Activated CD4-positive, alpha-beta memory T cell treated with anti-CD3 and anti-CD28 coated beads, Interleukin-2, amount 10 ng/mL, durations not matched to agents 7 days and 5 days (primary cell): ENCODE measurements at places on chromosomes 12 and 14. TPM values are rescaled to one million over a fixed set of nuclear protein-coding genes. Genes with fewer than 3 reads are reported as not detected.

The SRRM4 gene
- not detected for total RNA-seq

The KCNH3 gene
- total RNA-seq = 0.90 TPM

The KRT86 gene
- 0.23 TPM for total RNA-seq

- no peak for DNase-seq
Observed at GRCh38 chr12:95248604-95249360, 31.2 kb downstream of the VEZT start.

DNA sequence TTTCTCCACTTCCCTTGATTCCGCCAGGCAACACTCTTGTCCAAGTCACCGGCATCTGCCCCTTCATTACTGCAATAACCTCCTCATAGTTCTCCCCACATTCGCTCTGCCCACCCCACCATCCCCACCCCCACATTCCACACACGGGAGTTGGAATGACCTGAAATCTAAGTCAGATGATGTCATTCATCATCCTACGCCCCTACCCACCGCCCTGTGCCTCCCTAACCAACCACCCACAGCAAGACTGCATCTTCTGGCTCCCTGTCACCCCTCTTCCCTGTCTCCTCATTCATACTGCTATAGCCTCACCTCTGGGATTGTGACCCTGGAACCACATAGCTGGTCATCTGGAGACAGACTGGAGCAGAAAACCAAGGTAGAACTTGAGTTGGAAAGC, 7.9 kb upstream of the PWP1 start:
- no peak for DNase-seq

DNA sequence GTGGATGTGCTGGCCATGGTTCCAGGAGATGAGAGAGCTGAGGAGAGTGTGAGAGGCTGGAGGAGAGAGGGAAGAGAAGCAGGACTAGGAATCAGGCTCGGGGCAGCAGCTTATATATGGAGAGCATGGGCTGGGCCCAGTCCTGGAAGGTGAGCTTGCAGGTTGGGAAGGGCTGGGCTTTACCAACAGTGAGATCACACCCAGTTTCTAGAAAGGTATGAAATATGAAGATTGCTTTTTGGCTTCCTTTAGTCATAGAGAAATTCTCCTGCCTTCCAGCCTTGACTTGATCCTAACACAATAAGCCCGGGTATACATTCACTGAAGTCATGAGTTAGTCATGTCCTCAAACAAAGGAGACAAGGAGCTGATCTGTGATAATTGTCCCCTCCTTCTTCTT, at the start of gene KRT6A:
Gene KRT6A (minus strand): TSS at position 86 of the 400 bp plus-strand sequence. CDS start 69 bp downstream, at position 17.
- no peak for DNase-seq

GRCh38 chr14:49999826-50000379, 107.0 kb downstream of the ARF6 start:
- no peak for DNase-seq

- no peak for DNase-seq
Observed at GRCh38 chr14:46432516-46432915, 219.1 kb downstream of the RPL10L start.

The FNTB gene
- total RNA-seq = 16.1 TPM

DNA sequence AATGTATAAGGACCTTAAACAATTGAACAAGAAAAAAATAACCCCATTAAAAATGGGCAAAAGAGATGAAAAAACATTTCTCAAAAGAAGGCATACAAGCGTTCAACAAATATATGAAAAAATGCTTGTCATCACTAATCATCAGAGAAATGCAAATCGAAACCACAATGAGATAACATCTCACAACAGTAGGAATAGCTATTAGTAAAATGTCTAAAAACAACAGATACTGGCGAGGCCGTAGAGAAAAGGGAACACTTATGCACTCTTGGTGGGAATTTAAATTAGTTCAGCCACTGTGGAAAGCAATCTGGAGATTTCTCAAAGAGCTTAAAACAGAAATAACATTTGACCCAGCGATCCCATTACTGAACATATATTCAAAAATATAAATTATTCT, 769.8 kb upstream of the MGAT4C start:
- no peak for DNase-seq

DNA sequence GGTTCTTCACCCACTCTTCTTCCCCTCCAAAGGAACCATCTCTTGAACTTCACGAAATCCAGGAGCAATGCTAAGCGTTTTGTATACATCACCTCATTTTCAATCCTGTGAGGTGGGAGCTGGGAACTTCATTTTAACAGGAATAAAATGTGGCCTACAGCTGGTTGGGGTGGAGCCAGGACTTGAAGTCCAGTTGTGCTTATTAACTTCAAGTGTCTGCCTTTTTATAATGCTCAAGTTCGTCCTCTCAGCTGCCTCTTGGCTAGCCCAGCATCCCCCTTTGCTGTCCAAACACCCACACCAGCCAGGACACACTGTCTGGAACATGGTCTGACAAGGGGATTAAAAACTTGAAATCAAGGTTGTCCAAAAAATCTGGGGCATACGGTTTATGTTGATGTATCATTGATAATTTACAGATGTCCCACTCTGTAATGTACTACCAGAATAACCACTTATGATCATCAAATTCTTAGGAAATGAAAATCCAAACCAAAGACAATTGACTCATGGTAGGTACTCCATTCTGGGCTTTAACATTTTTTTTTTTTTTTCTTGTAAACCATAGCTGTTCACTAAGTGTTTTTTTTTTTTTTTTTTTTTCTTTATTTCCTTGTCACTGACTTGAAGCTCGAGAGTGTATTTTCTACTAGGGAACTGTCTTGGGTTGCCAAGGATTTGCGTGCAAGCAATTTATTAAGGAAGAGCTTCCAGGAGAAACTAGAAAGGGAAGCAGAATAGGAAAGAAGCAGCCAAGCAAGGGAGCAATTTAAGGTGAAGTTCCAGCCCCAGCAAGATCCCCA, 252.3 kb downstream of the EFCAB11 start:
- DNase-seq = no peak

The SLC25A47 gene
- total RNA-seq = not detected

- peak; percentile 71 for DNase-seq
Observed at GRCh38 chr12:115916910-115917668, 360.4 kb downstream of the MED13L start.

- DNase-seq = no peak
Observed at GRCh38 chr12:13435235-13435933, 238.9 kb downstream of the EMP1 start.

- no peak for DNase-seq
Observed at GRCh38 chr14:101730626-101731186, 30.8 kb upstream of the PPP2R5C start.

- DNase-seq = no peak
Observed at GRCh38 chr14:103496776-103497175, 25.9 kb downstream of the CKB start.

GRCh38 chr12:78611504-78611903, 253.1 kb upstream of the SYT1 start:
- DNase-seq = no peak

DNA sequence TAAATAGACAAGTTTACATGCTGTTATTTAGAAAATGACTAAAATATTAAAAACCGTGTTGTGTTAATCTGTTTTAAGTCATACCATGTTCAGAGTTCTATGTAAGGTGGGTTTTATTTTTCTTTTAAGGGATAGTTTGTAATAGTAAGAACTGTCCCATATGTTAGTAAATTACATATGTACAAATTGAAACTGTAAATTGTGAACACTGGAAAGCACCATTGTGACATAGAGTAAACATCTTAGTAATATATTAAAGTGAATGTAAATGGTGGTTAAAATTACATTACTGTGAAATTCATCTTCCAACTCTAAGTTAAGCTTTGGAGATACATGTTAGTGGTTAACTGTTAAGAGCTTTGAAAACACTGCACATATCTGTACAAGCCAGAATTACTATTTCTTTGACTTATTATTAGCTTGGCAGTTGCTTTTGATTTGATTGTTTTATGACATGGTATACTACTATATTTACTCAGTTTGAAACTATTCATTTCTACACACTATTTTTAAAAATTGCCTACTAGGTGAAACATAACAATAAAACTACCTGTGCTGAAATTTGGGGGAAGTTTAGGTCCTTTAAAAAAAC, 27.4 kb upstream of the DIP2B start:
- no peak for DNase-seq

DNA sequence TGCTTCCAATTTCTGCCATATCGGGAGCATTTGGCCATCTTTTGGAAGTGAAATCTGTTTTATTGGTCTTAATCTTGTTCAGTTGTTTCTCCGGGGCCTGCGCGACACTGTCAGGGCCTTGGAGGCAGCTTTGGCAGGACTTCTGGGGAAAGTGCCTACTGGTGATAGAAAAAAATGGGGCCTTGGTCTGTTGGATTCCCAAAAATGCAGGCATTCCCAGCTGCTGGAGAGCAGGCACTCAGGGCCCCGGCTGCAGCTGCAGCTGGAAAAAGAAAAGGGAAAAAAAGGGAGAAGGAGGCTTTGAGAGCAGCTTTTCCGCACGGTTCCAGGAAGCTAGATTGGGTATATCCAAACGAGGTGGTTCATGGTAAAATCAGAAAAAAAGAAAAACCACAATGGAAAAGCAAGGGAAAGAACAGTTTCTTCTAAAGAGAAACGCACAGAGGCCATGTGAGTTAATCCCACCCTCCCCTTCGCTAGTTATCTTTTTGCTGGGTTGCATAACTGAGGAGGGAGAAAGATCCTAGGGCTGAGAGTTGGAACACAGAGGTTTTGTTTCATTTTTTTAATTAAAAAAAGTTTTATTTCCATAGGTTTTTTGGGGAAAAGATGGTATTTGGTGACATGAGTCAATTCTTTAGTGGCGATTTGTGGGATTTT, 134.7 kb upstream of the RFLNA start:
- no peak for DNase-seq

The DAO gene
- total RNA-seq = not detected

- DNase-seq = no peak
Observed at GRCh38 chr14:99752486-99753121, 40.6 kb upstream of the EML1 start.

DNA sequence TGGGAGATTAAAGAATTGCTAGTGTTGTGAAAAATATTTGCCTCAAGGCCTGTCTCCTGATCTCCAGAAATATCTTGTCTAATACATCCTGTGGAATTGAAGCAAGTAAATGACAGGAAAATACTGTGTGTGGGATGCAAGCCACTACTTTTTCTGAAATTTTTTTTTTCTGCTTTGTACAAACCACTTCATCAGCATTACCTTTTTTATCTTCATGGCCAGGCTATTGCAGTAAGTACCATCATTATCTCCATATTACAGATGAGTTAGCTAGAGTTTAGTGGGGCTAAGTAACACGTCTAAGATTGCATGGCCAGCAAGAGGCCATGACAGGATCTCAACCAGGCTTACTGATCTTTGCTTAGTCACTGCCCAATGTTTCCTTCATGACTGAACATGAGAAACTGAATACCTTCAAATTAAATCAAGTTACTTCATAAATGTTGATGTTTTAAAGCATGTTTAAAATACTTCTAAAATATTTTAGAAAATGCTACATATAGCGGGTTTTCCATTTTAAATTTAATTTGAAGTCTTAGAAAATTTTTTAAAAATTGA, 273.7 kb downstream of the SLC6A15 start:
- DNase-seq = no peak

- DNase-seq = no peak
Observed at GRCh38 chr14:75548544-75548943, 26.3 kb downstream of the BATF start.

DNA sequence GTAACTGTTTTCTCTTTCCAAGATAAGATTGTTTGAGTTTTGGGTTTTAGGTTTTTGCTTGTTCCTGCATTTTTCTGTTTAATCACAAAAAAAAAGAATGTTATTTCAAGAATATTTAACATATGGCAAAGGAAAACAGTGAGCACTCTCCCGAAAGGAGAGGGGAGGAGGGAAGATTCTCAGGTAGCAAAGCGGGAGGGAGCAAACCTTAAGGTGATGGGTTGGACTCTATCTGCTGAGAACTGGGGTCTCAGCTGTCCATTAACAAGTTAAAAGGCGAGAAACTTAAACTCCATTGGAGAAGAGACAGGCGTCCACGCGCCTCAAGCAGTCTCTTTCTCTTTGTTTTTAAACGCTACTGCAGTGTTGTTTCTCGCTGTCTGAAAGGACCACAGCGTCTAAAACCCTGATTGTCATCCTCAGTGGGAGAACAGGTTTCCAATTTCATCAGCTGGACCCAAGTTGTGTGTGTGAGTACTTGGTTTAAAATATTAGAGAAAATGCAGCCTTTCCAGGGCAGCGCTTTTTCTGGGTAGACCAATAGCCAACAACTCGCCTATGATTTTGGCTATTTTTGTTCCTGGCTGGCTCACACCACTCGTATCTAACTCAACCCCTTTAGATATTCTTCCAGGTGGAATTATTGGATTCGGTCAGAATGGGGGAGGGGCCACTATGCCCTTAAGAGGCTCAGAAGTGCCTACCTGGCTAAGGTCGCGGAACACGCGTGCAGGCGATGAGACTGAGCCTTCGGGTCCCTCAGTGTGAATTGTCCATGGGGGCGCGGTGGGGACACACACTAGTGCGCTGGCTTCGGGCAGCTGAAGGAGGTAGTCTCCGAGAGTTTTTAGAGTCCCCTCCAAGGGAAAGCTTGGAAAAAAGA, 8.2 kb downstream of the SIX1 start:
- DNase-seq = no peak

The IFNG-AS1 gene
- 0.40 TPM for total RNA-seq

DNA sequence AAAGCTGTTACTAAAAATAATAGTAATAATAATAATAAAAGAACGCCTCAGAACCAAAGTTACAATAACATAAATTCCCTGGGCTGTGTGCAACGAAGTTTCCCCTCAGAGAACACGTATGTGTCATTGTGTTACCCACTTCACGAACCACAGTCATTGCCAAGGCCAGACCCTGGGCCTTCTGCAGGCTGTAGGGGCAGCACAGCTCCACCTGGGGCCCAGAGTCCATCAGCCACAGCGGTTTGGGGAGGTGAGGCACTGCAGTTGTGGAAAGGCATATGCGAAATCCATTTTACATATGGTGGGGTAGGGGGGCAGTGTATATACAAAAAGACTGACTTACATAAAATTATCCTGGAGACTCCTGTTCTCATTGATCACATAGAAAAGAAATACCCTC, 56.1 kb downstream of the ESR2 start:
- DNase-seq = no peak

The ACYP1 gene
- total RNA-seq = 52.7 TPM

DNA sequence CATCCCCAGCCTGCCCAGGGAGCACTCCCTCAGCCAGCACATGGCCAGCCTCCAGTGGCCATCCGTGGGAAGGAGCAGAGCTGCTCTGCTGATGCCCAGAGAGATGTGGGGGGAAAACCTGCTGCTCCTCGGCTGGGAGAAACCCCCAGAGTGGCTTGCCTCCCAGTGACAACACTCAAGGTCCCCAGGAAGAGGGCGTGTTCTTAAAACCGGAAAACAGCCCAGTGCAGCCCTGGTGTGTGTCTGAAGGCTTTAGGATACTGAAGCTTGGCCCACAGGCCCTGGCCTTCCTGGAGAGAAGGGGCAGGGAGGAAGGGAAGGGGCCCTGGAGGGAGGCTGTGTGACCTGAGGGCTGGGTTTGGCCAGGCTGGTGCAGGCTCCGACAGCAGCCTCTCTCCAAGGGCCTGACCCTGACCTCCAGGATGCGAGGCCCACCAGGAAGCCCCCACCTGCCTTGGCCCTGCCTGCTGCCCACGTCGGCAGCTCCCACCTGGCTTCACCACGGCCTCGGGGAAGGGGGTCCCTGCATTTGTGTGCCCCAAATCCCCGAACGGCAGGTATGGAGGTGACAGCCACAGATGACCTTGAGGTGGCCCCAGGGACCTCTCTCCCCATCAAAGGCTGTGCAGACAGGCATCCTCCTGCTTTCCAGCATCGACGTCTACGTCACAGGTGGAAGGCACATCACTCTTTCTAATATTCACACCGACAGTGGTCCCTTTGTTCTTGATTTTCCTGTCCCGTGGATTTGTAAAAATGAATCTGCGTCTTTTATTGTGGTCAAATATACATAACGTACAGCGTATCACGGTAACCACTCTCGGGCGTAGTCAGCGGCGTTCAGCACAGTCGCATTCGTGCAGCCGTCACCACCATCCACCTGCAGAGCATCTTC, 190.0 kb upstream of the C14orf180 start:
- peak; percentile 29 for DNase-seq

The SMCO2 gene
- total RNA-seq = 0.60 TPM

The PPP1R1A gene
- total RNA-seq = not detected
